ENCODE measurements at places on chromosomes 1 and 21.

GRCh38 chr1:56414728-56415224, 164.6 kb downstream of the PLPP3 start:
- no peak for DNase-seq

DNA sequence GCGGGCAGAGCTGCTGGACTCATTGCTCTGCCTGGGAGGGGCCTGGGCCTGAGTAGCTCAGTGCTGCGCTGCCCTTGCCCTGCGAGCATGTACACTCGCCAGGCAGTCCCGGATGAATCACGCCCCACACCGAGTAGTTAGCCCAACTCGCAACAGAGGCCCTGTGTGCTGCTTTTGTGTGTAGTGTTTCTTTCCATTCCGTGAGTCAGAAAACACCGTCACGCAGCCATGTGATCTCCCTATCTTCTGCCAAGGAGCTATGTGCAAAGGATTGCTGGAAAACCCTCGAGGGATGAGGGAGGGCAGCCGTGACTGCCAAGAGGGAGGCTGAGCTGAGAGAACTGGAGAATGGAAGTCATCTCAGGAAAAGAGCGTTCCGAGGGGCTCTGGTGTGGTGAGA, 37.3 kb downstream of the NENF start:
- DNase-seq: no peak

GRCh38 chr1:108703939-108704338, 8.8 kb upstream of the FNDC7 start:
- DNase-seq: no peak

GRCh38 chr21:34636961-34637360, 22.0 kb upstream of the RCAN1 start:
- no peak for DNase-seq

DNA sequence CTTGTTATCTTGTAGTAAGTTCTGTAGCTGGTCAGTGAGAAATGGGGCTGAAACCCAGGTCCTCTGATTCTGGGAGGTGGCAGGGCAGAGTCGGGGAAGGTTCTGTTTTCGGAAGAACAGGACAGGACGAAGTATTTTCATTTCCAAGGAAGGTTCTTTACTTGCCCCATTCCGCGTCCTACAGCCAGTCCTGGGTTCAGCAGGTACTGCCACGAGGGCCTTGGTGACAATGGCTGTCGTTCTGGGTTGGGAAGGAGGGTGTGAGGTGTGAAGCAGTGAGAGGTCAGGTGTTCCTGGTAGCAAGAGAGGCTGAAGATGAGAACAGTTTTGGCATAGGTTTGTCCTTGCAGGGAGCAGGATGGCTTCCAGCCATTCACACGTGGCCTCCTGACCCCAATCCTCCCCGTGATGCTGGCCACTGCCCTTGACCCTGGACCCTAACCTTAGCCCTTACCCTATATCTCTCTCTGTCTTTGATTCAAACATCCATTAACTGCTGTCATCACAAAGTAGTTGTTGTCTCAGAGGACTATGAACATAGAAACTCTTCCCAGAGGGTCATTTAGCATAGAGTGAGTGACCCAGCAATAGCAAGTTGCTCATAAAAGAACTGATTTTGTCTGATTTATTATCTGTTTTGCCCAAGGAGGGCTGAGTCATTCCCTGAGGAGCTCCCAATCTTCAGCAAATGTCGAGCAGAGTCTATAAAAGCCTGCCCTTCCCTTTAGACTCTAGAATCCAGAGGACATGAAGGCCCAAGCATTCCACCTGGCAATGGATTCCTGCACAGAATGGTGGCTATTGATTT, 25.0 kb downstream of the VASH2 start:
- no peak for DNase-seq

DNA sequence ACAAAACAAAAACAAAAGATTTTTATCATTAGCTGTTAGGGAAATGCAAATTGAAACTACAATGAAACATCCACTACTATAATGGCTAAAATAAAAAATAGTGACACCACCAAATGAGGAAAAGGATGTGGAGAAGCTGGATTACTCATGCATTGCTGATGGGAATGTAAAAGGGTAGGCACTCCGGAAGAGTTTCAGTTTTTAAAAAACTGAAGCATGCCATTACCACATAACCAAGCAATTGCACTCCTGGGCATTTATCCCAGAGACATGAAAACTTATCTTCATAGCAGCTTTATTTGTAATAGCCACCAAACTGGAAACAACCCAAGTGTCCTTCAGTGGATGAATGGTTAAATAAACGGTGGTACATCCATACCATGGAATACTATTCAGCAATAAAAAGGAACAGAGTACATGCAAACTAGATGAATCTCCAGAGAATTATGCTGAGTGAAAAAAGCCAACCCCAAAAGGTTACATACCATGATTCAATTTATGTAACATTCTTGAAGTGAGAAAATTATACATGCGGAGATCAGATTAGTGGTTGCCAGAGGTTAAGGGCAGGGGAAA, 14.5 kb upstream of the CFAP298 start:
- no peak for DNase-seq

DNA sequence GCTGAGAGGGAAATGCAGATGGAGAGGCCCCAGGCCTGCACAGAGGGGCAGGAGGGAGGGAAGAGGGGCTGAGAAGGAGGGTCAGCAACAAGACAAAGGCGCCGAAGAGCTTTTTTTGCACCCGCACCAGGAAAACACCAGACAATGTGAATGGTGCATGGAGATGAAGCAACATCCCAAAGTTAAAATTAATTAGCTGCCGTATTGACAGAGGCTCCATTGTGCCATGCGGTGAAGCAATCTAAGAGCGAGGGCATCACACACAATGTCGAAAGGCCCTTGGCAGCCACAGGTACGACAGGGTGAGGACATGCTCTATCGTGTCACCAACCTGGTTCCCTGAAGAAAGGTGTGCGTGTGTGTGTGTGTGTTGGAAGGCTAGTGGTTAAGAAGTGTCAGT, 41.2 kb downstream of the SSBP3 start:
- DNase-seq: no peak
